Cortex of kidney (tissue), 1 donor: ENCODE measurements at places on chromosomes 1 and 21.

GRCh38 chr1:6448749-6449631 lies 17.0 kb downstream of the TNFRSF25 start:
- DNase-seq, result no peak

DNA sequence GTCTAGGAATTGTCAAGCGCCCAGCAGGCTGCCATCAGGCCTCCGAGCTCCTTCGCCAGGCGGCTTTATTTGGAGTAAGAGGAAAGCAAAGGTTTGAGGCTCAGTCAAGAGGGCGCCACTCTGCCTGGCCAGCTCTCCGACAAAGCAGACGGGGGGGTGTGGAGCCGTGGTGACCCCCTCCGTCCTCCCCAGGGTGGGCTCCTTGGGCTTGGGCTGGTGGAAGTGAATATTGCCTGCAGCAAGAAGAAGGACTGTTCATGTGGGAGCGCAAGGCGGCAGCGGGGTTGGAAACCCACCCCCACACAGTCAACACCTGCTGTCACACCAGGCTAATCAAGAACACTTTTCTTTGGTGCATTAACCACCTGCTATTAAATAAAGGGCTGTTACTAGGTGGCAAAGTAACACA lies 14.6 kb downstream of the EPHX1 start:
- DNase-seq, result no peak

- no peak for DNase-seq
Measured at GRCh38 chr1:111406321-111406768, 21.2 kb downstream of the OVGP1 start.

DNA sequence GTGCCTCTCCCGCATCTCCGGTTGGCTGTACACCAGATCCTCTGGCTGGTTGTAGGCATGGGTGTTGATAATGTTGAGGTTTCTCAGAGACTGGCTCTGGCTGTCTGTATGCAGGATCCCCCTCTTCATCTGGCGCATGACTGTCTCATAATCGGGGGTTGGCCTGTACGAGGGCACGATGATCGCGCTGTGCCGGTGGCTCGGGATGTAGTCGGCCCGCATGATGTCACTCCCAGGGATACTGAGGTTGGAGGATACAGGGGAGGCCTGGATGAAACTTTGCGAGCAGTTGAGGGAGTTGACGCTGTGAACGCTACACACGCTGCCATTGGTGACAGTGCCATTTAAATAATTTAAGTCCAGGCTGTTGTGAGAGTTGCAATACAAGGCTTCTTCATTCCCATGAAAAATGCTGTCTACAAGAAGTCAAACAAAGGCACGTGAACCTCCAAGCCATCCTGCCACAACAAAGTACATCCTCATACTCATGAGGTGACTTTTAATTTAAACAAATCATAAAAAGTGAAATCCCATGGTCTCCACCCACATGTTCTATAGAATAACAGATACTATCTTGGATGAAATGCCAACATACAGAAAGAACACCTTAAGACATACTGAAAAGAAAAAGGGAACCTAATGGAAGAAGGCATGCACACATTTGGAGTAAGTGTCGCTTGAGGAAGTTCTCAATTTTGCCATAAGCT lies 103.6 kb downstream of the SMYD2 start:
- DNase-seq, result no peak

DNA sequence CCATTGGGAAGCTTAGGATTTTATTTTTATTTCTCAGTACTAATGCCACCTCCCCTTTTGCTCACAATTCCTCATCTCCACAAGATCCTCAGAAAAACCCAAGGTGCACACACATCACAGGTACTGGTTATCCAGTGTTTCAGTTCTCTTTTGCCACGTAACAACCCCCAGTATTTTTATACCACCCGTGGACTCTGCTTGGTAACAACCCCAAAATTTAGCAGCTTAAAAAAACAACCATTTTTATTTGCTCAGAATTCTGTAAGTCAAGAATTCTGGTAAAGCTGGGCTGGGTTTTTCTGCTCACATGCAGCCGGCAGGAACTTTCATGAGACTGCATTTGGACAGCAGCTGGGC lies 180.0 kb downstream of the KAZN start:
- no peak for DNase-seq

GRCh38 chr1:910311-910880 lies 13.3 kb upstream of the SAMD11 start:
- DNase-seq, result no peak

GRCh38 chr1:69305621-69306020 lies 262.1 kb upstream of the LRRC7 start:
- no peak for DNase-seq

- no peak for DNase-seq
Measured at GRCh38 chr1:162717548-162718184, 72.8 kb upstream of the HSD17B7 start.

- DNase-seq, result no peak
Measured at GRCh38 chr1:201763455-201764140, 65.4 kb upstream of the IPO9 start.

- no peak for DNase-seq
Measured at GRCh38 chr1:216420746-216421145, 2.5 kb downstream of the USH2A start.

DNA sequence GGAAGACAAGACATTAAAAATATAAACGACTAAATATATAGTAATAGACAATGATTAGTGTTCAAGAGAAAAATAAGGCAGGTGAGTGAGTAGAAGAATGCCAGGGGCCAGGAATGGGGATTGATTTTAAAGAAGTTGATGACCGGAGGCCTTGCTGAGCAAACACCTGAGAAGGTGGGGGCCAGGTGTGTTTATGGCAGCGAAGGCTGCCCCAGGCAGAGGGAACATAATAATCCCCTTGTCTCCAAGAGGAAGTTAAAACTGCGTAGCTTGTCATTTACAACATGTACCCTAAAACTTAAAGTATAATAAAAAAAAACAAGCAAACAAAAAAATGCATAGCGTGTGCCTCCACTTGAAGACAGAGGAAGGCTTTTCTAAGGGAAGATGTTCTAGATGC lies 220.3 kb downstream of the URB2 start:
- no peak for DNase-seq

DNA sequence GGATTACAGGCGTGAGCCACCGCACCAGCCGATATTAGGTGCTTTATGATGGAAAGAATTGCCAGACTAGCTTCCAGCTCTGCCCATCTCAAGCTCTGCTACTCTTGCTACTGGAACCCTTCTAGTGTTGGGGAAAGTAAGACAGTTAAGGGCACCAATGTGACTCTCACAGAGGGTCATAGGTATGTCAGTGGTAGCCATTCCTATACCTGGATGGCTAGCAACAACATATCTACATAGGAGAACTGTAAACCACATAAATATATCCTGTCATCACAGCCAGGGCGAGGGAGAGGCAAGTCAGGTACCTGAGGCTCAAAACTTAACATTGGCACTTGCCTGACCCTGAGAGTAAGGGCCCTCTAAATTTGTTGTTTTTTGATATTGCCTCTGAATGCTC lies 1.7 kb upstream of the RHOU start:
- DNase-seq, result no peak

DNA sequence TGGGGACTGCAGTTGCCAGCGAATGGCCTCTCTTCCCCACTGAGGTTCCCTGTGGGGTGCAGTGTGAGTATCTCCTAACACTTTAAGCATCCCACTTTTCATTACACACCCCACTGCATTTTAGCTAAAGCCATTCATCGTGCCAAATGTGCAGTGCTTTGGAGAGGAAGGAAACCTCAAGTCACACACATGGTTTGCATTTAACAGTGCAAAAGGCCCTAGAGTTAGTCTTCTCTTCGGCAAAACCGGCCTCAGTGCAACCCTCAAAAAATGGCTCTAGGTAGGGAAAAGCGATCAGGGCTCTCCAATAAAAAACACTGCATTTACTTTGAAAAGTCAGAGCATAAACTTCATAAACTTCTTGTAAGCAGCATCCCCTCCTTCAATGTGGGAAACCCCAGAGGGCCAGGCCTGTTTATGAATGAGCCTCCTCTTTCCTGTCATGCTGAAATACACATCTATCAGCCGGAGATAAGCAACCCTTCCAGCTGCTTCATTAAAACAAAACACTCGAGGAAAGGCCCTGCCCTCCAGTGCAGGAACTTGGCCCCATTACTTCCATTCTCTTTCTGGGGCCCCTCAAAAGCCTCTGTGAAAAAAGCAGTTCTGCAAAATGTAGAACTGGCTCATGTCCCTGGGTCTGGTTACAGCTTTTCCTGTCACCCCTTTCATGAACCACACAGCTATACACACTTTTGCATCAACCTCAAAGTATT lies 184.0 kb downstream of the CDC7 start:
- DNase-seq, result no peak

DNA sequence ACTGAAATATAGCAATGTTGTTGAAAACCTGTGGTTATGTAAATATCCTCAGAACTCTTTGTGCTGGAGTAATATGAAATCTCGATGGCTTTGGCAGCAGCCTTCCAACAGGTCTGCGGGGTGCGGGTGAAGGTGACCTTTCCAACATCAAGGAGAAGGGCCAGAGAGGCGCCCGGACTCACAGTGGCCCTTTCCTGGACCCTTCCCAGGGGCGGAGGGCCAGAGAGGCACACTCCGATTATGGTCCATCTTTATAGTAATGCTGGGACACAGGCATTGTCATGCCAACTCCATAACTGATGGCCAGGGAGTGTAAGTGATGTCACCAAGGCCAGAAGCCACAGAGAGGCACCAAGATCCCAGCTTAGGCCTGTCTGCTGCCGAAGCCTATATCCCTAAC lies 18.1 kb downstream of the SLC37A1 start:
- no peak for DNase-seq

DNA sequence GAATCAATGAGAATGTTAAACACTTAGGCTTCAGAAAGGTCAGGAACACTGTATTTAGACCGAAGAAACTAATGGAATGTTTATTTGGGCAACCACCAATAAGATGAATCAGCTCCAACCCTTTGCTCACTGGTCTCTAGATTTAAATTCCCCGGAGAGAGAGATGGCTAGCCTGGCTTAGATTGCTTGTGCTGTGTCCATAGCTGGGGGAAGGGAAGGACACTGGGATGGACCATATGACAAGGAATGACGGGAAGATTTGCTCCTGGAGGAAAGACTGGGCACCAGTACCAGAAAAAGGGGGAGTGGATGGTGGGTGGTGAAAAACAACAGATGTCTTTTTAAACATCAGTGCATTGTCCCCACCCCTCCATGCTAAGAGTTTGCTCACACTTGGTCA lies 426.6 kb downstream of the DUSP10 start:
- DNase-seq, result no peak

DNA sequence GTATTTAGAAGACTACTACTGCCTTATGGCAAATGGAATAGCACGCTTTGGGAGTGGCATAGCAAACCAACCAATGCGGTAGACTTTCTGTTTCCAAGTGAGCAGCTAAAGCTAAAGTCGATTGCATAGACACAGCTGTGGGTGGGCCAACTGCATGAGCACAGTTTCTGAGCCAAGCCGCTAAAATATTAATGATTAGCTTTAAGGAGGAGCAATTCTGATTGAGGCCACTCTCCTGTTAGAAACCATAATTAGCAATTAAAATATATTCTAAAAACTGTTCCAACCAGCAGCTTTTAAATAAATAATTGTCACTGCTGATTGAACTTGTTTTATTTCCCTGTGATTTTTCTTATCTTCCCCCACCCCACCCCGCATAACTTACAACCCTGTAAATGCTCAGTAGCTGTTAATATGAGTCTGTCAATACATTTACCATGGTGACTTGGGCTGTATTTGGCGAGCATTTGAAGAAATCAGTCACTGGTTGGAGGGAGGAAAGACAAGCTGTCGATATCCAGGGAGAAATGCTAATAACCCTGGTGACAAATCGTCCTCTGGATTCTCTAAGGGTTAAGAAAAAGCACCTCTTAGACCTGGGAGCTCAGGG lies 32.2 kb downstream of the RNF220 start:
- no peak for DNase-seq

- no peak for DNase-seq
Measured at GRCh38 chr1:14914351-14914988, 239.1 kb upstream of the TMEM51 start.

DNA sequence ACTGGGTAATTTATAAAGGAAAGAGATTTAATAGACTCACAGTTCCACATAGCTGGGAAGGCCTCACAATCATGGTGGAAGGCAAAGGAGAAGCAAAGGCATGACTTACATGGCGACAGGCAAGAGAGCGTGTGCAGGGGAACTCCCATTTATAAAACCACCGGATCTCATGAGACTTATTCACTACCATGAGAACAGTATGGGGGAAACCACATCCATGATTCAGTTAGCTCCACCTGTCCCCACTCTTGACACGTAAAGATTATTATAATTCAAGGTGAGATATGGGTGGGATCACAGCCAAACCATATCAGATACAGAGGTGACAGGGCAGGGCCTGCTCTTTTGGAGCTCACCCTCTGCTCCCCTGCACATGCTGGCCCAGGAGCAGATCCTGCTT lies 31.4 kb upstream of the TMEM61 start:
- DNase-seq, result no peak

- DNase-seq, result no peak
Measured at GRCh38 chr1:235954306-235955283, 87.9 kb upstream of the LYST start.
